Urothelium cell line (cell line): ENCODE measurements at places on chromosomes 7 and 10.

DNA sequence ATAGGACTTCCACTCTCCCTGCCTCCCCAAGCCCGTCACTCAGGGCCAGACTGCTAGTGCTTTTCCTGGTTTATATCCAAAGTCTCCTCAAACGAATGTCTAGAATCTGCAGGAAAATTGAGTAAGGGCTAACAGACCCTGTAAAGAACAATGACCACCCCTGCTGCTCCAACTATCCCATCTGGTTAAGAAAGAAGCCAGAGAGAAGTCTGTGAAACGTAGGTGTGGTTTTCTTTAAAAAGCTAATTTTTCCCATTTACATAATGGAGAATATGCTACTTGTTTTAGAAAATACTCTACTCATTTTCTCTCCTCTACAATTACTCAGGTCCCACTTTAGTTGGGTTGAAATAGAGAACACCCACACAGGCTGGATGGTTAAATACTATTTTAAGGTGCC lies 72.5 kb downstream of the FAM13C start:
- DNase-seq, result no peak

DNA sequence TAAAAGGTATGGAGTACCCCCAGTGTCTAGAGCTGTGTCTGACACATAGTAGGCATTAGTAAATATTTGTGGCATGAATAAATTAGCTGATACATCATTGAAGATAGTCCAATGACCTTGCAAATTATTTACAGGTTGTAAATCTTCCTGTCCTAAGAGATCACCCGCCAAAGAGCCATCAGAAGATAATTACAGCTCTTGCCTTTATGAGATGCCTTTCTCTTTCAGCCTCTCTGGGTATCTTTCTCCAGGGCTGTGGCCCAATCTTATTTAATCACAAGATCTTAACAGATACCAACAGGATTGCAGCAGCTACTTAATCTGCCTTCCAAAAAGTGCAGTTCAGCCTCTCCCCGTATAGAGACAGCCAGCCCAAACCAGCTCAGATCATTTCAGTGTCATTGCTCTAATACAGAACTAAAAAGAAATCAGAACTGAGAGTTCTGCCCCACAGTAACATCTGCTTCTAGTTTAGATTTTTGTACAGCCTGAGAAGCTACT lies 41.5 kb downstream of the MYOF start:
- DNase-seq, result no peak

DNA sequence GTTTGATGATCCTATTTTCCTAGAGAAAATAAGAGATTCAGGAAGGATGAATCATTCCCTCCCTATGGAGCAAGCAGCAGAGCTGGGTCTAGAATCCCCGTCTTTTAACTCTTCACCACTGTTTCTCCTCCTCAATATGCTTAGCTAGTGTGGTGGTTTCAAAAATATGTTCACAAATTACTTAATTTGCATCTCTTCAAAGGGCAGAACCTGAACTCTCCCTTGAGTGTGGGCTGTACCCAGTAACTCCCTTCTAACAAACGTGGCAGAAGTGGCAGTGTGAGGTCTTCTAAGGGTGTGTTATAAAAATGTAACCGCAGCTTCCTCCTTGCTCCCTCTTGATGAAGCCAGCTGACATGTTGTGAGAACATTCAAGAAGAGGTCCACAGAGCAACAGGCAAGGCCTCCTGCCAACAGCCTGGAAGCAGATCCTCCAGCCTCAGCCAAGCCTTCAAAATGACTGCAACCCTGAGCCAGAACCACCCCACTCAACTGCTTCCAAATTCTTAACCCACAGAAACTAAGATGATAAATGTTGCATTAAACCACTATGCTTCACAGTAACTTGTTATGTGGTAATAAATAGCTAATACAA lies 36.6 kb downstream of the SRPK2 start:
- peak; percentile 63 for DNase-seq

- DNase-seq, result no peak
Observed at GRCh38 chr7:26964156-26964808, 99.9 kb upstream of the SKAP2 start.

DNA sequence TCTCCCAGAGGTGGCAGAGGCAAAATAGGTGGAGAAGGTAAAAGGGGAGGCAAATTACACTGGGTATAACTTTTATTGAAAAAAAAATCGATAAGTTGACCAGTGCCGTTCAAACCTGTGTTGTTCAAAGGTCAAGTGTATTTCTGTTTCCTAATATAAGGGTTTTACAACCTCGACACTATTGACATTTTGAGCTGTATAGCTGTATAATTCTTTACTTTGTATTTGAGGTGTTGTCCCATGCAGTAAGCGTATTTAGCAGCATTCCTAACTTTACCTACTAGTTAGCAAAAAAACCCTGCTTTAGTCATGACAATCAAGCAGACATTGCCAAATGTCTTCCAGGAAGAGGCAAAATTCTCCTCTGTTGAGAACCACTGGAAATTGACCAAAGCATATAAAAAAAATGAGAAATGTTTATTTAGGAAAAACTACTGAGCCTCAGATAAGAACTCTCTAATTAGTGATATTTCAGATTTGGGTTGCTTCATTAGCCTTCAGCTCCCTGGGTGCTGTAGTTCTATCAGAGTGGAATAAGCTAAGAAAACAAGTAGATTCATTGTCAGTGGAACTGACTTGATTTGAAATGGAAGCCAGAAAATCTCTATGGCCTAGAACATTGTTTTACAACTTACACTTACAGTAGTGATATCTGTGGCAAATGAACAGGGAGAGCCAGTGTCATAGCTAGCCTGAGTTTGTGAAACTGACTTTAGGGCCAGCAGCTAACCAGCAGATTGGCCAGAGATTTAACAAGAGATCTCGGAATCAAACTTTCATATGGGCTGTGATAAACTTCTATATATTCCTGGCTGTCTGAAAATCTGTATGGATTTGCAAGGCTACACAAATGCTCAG lies 331.6 kb downstream of the DGKB start:
- DNase-seq, result no peak

GRCh38 chr10:120098232-120098930 lies 205.9 kb downstream of the SEC23IP start:
- DNase-seq, result no peak

DNA sequence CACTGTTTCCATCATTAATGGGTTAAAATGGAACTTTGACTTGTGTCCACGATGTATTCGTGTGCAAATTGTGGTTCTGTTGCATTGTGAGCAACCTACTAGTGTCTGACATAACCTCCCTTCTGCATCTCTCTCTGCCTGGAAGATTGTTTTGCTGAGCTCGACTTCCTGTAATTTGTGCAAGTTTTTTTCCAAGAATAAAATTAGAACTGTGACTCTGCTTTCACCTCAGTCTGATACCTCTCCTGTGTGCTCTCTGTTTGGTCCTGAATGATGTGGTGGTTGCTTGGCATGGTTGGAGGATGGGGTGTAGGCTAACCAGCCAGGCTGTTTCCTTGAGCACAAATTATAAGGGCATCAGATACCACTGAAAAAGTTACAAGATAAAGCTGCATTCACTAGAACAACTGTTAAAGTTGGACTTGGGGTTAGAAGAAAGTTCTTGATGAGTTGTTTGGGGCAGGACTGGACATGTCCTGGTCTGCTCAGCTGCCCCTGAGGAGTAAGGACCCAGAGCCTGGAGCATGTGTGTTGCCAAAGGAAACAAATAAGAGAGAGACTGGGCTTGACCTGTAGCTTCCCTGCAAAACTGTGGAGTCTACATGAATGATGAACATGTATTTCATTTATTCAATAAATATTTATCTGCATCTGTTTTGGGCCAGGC lies 1.9 kb upstream of the VOPP1 start:
- no peak for DNase-seq

- no peak for DNase-seq
Observed at GRCh38 chr10:70549351-70549961, 53.1 kb downstream of the PRF1 start.
